ENCODE measurements at places on chromosomes 2 and 18.

DNA sequence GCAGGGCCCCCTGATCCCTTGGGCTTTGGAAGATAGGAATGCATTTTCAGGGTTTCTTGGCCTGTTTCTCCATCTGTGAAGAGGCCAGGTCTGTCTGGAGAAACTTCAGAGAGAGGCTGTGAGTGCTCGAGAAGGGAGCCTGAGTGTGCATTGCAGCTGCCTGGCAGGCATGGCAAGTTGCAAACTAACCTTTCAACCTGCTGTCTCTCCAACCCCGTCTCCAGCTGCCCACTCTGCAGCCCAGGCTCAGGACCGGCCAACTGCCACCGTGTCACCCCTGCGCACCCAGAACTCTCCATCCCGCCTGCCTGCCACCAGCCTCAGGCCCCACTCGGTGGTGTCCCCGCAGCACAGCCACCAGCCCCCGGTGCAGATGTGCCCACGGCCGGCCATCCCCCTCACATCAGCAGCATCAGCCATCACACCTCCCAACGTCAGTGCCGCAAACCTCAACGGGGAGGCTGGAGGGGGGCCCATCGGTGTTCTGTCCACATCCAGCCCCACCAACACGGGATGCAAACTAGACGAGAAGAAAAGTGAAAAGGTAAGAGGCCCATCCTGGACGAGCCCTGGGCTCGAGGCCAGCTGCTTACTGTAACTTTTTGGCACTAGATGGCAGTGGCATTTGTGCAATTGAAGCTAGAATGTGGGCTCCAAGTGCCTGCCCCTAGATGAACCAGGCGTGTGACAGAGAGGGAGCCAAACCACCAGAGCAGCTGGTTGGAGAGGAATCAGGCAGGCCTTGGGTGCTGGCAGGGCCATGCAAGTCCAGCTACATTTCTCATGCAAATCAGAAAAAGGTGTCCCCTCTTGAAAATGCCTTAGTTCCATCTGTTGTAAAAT lies 164.6 kb downstream of the SEPTIN10 start:
- DNase-seq, result no peak

- no peak for DNase-seq
These were observed 143.1 kb upstream of the CTAGE1 start for GRCh38 chr18:22560797-22561196.

DNA sequence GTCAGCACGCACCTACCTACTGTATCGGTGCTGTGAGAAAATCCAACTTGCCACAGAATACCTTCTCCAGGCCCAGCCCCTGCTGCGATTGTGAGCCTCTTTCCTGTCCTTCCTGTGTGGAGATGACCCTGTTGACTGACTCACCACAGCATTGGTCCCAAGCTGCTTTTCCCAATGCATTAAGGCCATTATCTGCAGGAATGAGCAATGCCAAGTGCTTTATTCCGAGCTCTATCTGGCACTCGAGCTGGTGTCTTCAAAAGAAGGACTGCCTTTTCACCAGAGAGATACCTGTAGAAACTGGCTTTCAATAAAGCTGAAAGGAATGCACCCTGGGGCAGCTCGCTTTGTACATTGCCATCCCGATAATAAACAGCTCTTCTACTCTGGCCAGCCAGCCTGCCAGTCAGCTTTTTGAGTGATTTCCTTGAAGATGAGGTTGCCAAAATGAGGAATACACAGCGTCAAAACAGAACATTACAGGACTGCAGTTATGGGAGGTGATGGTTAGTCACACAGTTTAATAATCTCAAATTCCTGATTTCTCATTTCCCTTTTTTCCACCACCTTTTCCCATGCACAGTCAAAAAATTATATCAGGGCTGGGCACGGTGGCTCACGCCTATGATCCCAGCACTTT lies 8.3 kb upstream of the RNF103 start:
- DNase-seq, result no peak

DNA sequence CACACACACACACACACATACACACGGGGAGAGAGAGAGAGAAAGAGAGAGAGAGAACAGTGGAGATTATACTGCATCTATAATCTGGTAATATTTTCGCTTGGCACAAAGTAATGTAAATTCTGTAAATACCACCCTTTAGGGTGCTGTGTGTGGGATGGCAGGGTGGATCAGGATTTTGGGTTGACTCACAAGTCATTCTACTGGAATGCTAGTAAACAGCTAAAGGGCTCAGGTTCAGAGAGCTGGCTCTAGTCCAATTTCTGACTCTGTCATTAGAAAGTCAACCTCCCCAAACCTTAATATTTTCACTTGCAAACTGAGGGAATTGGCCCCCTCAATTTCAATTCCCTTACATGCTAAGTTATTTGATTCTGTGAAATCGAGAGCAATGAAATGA lies 308.3 kb downstream of the TSN start:
- no peak for DNase-seq

DNA sequence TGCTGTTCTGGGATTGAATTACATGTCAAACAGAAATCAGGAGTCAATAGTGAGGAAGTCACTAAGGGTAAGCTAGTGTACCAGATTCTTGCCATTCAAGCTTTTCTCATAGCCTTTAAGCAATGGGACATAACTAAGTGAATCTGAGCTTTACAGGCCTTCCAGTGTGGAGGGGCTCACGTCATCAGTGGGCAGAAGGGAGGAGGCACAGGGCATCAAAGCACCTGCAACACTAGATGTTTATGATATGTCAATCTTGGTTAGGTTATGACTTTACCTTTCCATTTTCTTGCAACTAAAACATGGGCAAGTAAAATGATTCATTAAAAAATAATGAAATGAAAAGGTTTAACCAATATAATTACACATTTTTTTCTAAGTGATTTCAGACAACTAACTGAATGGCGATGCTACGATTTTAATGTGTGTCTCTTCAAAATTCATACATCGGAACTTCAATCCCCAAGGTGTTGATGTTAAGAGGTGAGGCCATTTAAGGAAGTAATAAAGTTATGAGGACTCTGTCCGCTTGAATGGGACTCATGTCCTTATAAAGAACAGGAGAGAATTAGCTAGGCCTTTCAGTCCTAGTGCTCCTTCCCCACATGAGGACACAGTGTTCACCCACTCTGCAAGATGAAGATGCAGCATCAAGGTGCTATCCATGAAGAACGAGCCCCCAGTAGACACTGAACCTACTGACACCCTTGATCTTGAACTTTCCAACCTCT lies 1169.2 kb upstream of the NXPH2 start:
- no peak for DNase-seq

DNA sequence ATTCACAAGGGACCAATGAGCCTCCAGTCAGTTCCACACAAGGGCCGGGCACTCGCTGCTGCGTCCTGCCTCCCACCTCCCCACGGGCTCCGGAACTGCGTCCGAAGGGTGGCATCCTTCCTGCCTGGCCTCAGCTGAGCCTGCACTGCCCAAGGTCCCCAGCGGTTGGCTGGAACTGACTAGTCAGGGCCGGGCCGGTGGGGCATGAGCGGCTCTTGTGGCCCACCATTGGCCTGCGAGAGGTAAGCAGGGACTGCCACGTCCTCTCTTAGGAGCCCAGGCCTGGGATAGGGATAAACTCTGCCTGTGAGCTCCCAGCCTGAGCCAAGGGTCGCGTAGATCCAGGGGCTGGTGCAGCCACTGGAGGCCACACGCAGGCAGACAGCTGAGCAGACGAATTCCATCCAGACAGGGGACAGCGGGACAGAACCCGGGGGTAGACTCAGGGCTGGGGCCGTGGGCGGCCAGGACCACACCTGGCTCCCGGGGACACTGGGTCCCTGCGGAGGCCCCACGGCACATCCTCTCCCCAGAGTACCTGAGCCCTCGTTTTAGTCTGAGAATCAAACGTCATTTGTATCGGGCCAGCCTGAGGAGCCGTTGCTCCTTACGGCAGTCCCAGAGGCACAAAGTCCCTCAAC lies 148.4 kb downstream of the ZNF516 start:
- no peak for DNase-seq

- no peak for DNase-seq
These were observed 61.3 kb upstream of the TXNDC2 start for GRCh38 chr18:9824474-9824832.

- peak; percentile 56 for DNase-seq
These were observed 146.1 kb upstream of the SESTD1 start for GRCh38 chr2:179410552-179411356.

GRCh38 chr2:237449193-237449881 lies 35.4 kb upstream of the COL6A3 start:
- no peak for DNase-seq

DNA sequence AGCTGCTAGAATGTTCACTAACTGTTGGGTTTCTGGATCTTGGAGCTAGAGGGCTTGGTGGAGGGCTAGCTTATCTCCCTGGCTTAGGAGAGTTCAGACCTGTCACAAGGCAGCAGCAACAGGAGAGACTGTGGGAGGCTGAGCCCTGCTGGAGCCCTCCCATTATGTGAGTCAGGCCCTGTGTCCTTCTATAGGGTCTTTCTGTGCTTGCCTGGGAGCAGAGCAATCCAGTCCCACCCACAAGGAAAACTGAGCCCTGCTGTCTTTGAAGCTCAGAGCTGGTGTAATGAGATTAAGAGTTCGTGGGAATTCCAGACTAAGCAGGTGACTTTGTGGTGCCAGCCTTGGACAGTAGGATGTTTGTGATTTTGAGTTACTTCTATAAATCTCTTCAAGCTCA lies 249.0 kb downstream of the TTC32 start:
- no peak for DNase-seq

DNA sequence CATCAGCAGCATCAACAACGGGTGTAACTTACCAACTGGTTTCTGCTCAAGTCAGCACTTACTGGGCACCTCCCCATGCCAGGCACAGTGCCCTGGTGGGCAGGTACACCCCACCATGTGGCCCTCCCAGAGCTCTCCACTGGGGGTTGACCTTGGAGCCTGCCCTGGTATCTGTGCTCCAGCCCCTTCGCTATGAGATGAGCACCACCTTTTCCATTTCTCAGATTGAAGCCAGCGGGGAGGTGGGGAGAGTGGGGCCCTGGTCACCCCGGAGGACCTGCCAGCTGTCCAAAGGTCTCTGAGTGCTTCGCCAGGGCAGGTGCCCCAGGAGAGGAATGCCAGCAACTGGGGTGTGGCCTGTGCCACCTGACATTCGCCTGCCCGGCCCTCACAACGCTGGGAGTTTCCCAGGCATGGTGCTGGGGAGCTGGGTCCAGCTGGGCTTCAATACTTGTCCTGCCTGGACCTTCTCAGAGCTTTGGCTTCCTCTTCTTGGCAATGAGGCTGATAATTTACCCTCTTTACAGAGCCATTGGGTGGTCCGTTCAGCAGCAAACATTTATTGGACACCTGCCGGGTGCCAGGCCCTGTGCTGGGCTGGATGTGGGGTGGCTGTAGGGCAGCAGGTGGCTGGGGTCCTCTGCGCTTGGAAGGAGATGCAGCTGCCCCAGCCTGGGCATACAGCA lies 5.9 kb upstream of the ZAP70 start:
- DNase-seq, result no peak

- no peak for DNase-seq
These were observed 751.1 kb upstream of the FANCL start for GRCh38 chr2:58992062-58992706.

- DNase-seq, result no peak
These were observed 190.4 kb upstream of the CCDC150 start for GRCh38 chr2:196449083-196449482.

All from activated CD4-positive, alpha-beta T cell treated with anti-CD3 and anti-CD28 coated beads, Interleukin-10, Interleukin-2, amounts not matched to agents 100 ng/mL and 50 ng/mL, durations not matched to agents 16 hours and 8 hours (primary cell).